NCI-H2081 treated with DMSO at 0.1 percent for 48 hours (cell line): ENCODE measurements at places on chromosomes 12 and 14.

GRCh38 chr12:34406996-34407300 is 384.7 kb downstream of the ALG10 start:
- DNase-seq: no peak

DNA sequence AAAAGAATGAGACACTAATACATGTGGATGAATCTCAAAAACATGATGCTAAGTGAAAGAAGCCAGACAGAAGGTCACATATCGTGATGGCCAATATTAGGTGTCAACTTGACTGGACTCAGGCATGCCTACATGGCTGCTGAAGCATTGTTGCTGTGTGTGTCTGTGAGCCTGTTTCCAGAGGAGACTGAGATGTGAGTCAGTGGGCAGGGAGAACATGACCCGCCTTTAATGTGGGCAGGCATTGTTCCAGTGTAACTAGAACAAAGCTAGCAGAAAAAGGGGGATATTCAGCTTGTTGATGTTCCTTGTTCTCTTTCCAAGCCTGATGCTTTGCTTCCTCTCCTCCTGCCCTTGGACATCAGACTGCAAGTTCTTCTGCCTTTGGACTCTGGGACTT is 47.6 kb downstream of the DCAF5 start:
- DNase-seq: no peak

DNA sequence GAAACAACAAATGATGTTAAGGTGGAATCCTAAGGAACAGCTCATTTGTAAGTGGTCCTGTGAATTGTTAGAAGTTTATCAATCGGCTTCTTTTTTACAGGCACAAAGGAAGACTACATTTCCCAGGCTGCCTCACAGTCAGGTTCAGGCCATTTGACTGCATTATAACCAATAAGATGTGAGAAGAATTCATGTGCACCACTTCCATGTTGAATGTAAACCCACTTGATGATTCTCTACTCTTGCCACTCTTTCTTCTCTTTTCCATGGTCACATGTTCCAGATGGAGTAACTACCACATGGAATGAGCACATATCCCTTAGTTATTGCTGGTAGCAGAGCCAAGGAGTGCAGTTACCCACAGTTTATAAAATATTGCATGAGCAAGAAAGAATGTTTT is 67.1 kb upstream of the GZMB start:
- no peak for DNase-seq

DNA sequence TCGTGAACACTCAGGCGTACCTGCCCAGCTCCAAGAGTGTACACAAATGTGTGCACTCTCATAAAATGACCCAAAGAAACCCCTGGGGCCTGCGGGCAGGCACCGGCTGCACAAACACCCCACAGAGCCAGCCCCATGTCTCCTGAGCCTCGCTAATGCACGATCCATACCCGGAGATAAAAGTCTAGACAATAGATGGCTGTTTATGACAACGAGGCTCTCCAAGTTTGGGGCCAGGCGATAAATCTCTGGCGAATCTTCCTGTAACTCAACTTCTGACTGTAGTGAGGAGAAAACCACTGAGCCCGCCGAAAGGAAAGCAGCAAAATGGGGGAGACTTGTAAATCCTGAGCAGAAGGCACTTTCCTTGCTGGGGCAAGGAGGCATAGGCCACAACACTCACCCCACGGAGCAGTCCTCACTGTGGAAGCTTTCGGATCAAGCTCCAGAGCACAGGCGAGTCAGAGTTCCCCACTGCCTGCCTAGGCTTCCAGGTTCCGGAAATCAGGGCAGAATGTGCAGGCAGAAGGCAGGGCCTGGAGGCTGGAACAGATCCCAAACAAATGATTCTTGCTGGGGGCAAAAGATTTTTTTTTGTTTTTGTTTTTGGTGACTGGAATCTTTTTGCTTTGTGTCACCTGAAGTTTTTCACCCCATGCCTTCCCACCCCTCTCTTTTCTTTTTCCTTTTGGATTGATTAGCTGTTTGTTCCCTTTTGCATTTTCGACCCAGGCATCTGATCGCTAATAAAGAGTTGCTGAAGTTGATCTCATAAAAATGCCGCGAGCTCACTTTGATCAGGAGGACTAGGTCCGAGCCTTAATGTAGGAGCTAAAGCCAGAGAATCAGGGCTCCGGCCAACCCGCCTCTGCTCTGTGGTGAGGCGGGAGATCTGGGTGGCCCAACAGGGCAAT is 4.5 kb upstream of the HOXC11 start:
- DNase-seq: no peak

DNA sequence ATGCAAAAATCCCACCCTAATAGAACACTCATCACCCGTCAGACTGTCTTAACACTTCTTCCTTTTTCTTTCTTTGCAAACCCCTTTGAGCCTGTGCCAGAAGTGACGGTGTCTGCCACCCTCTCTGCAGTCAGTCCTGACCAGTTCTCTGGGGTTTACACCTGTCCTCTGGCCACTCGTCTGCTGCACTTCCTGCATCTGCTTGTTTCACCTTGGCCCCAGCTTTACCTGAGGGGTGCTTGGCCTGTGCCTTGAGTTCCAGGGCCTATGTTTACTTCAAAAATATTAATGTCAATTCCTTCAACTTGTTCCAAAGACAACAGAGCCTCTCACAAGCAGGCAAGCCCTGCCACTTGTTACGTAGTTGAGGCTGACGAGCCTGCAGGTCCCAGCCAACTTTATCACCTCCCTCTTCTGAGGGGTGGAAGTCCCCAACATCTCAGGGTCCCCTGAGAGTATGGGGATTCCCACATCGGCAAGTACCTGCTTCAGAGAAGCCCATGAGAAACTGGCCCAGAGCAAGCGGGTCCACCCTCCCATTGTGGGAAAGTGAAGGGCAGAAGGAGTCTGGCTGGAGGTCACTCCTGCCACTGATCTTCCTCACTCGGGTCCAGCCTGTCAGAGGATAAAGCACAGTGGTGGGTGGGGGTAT is 205.4 kb downstream of the DAD1 start:
- DNase-seq: no peak

- DNase-seq: no peak
These were observed 16.3 kb downstream of the AKAP6 start for GRCh38 chr14:32345311-32345791.

- no peak for DNase-seq
These were observed 115.2 kb upstream of the NCOR2 start for GRCh38 chr12:124682425-124683151.

DNA sequence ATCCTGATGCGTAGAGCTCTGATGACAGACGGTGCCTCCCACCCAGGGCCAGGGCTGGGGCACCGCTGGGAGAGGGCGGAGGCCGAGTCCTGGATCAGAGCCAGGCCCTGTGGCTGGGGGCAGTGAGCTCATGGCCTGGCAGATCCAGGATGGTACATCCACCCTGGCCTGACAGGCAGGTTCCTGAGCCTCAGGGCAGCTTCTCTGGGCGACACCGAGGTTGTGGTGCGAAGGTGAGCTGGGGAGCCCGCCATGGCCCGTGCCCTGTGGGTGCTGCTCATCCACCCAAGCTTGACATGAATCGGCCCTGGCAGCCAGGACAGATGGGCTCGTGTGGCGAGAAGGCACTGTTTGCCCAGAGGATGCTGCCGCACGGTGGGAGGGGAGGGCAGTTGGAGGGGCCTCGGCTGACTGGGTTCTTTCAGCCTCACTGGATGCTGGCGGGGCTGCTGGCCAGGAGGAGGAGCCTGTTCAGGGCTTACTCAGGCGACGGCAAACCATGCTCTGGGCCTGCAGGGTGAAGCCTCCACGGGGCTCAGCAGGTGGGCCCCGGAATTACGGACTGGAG is 16.6 kb downstream of the LRTM2 start:
- no peak for DNase-seq

- DNase-seq: no peak
These were observed 801.4 kb downstream of the FLRT2 start for GRCh38 chr14:86331341-86331740.

DNA sequence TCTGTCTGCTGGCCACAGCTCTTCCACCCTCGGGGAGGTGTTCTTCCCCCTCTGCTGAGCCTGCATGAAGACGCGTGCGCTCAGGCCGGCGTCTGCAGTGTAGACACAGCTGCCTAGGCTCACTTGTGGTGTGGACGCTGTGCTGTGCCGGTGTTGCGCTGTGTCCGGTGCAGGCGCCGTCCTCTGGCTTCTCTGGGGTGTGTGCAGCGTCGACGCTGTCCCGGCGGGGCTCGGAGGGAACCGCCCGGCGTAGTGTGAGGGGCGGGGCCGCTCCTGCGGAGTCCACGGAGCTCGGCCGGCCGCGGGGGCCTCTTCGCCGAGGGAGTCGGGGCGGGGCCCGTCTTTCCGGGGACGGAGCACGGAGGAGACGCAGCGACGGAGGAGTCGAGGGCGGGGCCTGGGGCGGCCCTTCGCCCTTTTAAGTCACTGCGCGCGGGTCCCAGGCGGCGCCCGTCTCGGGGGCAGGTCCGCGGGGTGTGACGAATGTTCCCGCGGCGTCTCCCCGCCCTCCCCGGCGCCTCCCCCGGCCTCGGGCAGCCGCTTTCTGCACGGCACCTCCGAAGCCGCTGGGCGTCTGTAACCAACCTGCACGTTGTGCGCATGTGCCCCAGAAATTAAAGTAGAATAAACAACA is 45.2 kb downstream of the NOC4L start:
- no peak for DNase-seq

DNA sequence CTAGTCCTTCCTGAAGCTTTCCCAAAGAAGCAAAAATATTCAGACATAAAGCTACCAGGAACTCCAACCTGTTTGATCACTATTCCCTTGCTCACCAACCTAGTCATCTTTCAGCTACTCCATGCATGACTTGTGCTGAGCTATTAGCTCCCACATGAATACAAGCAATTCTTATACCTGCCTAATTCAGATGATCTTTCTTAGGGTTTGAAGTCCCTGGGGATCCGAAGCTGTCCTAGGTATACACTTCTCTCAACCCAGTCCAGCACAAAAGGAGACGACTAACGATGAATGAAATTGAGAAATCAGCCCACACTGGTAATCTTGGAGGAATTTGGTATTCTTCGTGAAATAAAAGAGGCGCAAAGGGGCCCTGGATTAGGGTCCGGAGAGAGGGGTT is 631 bp upstream of the PTGR2 start:
- DNase-seq: no peak

- no peak for DNase-seq
These were observed 707.4 kb upstream of the FBXO33 start for GRCh38 chr14:40139657-40140056.

- no peak for DNase-seq
These were observed 76.9 kb upstream of the PSMA6 start for GRCh38 chr14:35215110-35215813.

- DNase-seq: no peak
These were observed 526 bp downstream of the MLXIP start for GRCh38 chr12:122079033-122079531.

DNA sequence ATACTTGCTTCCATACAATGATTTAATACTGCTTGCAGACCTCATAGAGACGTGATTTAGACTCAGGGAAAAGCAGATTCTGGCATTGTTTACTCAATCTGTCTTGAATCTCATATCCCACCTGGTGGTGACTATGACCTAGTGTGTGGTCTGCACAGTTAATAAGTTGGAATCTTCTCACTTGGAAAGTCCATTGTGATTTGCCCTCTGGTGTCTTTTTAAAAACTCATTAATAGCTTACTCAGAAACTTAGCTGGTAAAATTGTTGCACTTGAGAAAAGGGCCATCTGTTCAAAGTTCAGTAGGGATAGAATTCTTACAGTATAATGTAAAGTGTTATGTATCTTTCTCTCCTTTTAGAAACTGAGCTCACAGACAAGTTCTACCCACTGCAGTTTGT is 106.0 kb downstream of the PELI2 start:
- DNase-seq: no peak

GRCh38 chr12:64385468-64385867 is 5.1 kb downstream of the C12orf56 start:
- no peak for DNase-seq
